ENCODE measurements at places on chromosomes 5 and 9. TPM values are rescaled to one million over a fixed set of nuclear protein-coding genes. Genes with fewer than 3 reads are reported as not detected.

The KCNIP1 gene
- total RNA-seq: 0.10 TPM

The PPP2R2B gene
- not detected for total RNA-seq

The LHX2 gene
- not detected for total RNA-seq

The ITGA1 gene
- 7.6 TPM for total RNA-seq

The F2RL2 gene
- 0.31 TPM for total RNA-seq

All from myocyte (in vitro differentiated cells).